AML-193 (cell line): ENCODE measurements at places on chromosomes 3 and 15.

DNA sequence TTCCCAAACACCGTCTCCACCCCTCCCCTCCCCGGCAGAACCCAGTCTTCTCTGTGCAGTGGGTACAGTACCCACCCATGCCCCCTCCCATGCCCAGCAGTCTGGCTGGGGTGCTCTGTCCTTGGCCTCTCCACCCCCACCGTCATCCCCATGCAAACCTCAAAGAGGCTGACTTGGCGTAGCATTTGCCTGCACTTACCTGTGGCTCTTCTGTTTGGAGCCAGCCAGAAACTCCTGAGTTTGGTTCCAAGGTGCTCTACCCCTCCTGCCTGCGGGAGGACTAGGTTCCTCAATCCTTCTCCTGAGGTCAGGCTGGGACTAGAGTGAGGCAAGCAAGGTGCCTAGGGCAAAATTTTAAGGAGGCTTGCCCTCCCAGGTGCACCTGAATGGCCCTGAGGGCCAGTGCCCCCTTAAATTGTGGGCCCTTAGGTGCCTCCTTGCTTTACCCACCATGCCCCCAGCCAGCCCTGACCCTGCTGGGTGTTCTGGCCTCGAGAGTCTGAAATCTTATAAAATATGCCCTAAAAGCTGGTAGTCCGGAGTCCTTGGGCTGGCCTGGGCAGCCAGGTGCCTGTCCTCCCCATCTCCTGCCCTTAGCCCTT, 47.1 kb upstream of the C15orf39 start:
- DNase-seq: no peak

- no peak for DNase-seq
These were observed 51.0 kb downstream of the ARNT2 start for GRCh38 chr15:80455051-80455648.

DNA sequence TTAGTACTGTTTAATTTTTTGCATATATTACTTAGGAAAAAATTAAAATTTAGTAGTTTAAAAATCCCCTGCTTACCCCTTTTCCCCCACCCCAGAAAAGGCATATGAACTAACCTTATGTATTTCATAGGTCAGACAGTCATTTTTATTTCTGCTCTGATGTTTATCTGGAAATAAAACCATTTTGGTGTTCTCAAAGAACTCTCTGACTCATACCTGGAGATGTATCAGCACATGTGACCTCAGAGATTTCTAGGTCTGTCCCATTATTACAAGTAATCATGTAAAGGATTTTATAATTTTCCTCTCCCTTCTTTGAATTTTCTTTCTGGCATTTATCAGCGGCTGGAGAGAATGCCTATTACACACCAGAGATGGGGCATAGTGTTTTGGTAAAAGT, 14.1 kb upstream of the CCR8 start:
- DNase-seq: no peak

DNA sequence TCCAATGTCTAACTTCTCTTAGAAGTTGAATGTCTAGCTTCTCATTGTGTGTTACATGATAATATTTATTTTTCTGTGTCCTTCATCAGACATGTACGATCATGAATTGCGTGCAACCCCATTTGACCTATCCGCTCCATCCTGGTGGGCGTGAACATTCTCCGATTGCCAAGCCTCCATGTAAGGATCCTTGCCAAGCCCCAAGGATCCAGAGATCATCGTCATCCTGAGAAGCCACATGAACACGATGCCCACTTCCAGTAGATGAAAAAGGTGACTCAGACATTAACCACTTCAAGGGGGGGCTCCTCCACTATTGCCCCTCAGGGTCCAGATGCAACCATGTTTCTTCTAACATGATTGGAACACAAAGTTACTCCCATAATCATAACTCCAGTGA, 25.5 kb upstream of the KNG1 start:
- no peak for DNase-seq

DNA sequence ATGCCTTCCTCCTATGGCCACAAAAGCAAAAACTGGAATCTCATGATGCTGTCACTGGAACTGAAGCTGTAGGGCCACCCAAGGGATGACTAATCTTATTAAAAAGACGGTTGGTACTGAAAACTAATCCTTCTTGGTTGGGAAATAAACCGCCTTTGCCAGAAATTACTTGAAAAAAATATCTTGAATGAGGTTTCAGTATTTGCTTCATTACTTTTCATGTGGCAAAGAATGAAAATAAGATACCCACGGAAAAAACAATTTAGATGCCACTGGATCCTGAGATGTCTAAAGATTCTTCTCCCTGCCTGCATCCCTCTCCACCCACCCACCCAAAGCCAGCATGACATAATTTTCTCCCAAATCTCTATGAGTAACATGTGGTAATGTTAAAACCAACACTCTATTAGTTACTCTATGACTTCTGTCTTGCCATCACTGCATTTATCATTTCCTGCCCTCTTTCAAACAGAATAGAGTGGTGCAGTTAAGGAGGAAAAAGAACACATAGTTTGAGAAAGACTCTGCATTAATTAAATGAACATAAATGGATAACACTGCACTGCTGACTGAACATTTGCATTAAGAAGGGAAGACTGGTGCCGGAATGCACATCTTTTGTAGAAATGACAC, 111.8 kb upstream of the DPH6 start:
- no peak for DNase-seq

DNA sequence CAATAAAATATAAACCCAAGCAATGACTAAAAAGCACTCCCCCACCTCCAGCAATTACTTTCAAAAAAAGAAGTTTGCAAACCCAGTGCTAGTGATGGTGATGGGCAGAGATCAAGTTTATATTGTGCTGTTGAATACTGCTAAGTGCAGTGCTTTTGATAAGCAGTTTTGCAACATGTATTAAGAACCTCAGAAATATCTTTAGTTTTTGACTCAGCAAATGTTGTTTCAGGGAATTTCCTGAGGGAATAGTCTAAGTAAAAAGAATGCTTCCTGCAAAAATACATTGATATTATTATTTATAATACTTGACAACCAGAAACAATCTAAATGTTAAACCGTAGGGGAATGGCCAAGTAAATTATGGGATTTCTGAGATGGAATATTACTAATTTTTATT, 69.3 kb downstream of the ADAMTSL3 start:
- DNase-seq: no peak

DNA sequence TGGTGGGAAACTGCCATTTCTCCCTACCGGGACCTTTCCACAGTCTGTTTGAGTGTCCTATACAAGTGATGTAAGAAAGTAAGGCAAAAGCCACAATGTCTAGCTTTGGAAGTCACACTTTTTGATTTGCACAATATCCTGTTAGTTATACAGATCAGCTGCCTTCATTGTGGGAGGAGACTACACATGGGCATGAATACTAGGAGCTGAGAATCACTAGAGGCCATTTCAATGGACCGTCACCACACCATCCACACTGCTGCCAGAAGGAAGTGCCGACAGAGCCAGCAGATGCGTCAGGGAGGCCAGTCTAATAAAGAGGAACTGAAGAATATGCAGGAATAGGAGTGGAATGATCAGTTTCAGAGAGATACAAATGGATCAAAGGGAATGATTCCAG, 65.8 kb downstream of the SCN11A start:
- DNase-seq: no peak

DNA sequence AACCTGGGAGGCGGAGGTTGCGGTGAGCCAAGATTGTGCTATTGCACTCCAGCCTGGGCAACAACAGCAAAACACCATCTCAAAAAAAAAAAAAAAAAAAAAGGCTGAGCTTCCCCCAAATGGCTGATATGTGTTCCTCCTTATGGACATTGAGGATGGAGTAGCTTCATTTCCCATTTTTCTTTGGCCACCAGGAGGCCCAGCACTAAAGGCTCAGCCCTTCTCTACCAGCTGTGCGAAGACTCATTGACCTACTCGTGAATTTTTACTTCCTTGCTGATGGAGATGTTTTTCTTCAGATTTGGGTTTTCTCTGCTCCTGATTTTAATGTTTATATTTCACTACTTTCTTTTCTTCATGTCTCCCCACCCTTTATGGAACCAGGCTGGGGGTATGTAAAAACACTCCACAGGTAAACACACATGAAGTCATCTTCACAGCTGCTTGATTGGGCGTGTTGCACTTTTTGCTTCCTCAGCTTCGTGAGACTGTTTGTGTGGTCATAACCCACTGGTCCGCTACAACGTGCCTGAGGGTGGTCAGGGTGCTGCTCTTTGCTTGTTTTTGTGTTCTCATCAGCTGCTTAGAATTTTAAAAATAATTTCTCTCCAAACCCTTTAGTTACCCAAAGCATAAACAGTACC, 13.5 kb downstream of the SEMA4B start:
- DNase-seq: peak; percentile 12

- DNase-seq: no peak
These were observed 45.3 kb downstream of the PLS1 start for GRCh38 chr3:142641504-142641903.

DNA sequence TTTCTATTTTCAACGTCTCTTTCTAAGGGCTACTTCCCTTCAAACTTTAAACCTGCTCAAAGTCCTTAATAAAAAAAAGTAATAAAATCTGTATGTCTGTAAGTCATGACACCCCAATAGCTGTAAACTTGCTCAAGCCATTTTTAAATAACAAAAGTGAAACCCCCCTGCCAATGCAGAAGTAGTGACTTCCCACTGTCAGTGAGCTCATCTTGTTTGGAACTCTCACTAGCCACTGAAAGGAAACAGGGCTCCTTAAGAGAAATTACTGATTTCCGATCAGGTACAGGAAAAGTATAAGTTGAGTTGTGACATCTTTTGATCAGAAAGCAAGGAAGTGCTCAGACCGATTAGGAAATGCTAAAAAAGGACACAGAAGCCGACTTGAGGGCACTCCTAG, 27.6 kb upstream of the GPR171 start:
- peak; percentile 65 for DNase-seq

DNA sequence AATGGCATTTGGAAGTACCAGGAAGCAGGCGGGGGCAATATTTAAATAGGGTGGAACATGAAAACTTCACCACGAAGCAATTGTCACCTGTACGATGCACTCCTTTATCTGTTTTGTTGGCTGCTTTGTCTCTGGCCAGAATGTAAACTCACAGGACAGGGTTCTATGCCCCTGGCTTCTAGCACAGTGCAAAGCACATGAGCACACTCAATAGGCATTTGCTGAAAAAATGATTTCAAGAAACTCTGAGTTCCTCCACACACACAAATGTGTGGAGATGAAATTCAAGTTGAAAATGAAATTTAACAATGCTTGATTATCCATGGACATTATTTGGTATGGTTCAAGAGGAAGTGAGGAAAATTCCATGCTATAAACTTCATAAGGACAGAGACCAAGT, 229.6 kb upstream of the FEZF2 start:
- no peak for DNase-seq

GRCh38 chr3:50255251-50255615, 13.7 kb upstream of the SEMA3B start:
- DNase-seq: no peak

DNA sequence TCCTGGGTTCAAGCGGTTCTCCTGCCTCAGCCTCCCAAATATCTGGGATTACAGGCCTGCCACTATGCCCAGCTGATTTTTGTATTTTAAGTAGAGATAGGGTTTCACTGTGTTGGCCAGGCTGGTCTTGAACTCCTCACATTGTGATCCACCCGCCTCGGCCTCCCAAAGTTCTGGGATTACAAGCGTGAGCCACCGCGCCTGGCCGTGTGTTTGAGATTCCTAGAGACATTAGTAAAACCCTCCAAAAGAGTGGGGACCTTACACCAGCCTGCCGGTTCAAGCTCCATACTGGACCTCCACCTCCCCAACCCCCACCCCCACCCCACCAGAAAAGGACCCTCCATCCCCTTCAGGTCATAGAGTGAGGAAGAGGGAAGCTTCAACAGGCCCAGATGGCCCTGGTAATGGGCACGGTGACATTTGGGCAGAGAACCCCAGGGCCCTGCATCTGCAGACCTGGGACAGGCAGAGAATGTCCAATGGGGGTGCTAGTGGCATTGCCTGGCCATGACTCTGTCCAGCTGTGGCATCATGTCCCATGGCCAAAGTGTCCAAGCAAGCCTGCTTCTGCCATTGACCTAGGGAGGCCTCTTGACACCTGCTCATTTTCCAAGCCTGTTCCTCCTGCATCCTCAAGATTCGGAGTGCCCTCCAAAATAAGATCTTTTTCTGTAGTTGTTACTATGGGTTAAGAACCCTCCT, 108.9 kb upstream of the KLF13 start:
- DNase-seq: no peak

DNA sequence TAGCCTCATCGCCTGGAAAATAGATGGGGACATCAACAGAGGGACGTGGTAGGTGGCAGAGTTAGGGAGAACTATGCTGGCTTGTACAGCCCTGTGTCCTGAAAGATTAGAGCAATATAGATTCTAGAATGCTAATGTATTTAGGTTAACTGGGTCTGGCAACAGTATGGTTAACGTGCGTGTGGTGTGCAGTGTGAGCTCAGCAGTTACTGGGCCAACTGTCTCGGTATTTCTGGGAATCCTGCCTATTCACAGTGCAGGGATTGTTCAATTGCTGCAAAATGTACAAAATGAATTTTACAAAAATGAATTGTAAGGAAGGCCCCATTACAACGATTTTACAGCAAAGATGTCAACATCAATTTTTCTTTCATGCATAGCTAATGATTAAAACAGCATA, 20.6 kb downstream of the MEIS2 start:
- DNase-seq: no peak

- no peak for DNase-seq
These were observed 21.3 kb upstream of the EHD4 start for GRCh38 chr15:41993472-41994170.

DNA sequence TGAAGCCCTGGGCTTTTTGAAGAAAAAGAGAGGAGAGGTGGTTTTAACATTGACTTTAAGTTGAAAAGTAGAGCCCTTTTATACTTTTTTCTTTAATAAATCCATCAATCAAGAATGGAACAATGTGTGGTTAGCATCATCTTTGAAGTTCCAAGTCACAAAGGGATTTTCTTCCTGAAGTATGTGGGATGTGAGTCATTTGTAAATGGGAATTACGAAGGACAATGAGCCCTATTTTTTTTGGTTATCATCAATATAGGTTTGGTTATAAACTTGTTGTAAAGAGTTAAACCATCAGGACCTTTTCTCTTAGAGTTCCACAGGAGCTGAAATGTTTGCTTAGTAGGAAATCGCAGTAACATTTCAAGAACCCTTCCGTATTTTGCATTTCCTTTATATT, 38.3 kb downstream of the PIK3CA start:
- DNase-seq: no peak

- DNase-seq: no peak
These were observed 331.6 kb downstream of the PYDC2 start for GRCh38 chr3:191792580-191792979.

GRCh38 chr3:153673853-153674252, 447.3 kb upstream of the ARHGEF26 start:
- DNase-seq: no peak

DNA sequence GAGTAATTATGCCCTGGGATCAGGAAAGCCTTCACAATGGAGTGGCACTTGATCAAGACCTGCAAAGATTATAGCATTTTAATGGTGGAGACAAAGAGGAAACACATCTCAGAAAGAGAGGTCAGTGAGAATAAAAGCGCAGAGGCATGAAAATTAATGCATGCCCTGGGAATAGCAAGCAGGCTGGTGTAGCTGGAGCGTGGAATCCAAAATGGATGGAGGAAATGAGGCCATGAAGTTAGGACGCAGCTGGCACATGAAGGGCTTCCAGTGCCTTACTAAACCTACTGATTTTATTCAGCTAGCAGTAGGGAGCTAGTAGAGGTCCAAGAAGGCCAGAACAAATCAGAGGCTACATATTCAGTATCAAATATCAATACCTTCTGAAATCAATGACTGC, 38.1 kb downstream of the TMEM212 start:
- DNase-seq: no peak
